ENCODE measurements at places on chromosomes 5 and 9.

- DNase-seq = no peak
Measured at GRCh38 chr5:107435061-107435460, 235.7 kb downstream of the EFNA5 start.

- DNase-seq = no peak
Measured at GRCh38 chr9:2126331-2126803, 111.2 kb downstream of the SMARCA2 start.

- DNase-seq = no peak
Measured at GRCh38 chr5:125883223-125883622, 540.0 kb upstream of the GRAMD2B start.

GRCh38 chr5:94385767-94386166, 232.6 kb downstream of the KIAA0825 start:
- DNase-seq = no peak

DNA sequence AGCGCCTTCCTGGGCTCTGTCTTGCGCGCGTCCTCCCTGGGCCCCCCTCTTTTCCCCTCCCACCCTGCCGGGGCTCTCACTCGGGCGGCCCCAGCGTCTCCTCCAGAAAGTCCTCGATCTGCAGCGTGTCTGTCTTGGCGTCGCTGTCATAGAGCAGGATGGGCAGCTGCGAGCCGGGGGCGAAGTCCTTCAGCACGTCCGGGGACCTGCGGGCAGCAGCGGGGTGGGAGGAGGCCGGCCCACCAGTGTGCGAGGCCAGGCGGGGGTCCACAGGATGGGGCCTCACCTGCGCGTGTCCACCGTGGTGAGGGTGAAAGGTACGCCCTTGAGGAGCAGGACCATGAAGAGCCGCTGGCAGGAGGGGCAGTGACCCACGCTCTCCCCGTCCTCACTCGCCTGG, 1.0 kb downstream of the CLIC3 start:
- no peak for DNase-seq

- DNase-seq = no peak
Measured at GRCh38 chr5:122705851-122706250, 69.0 kb upstream of the SNX2 start.

GRCh38 chr5:158414333-158414762, 555.4 kb upstream of the CLINT1 start:
- no peak for DNase-seq

GRCh38 chr5:124516567-124516966, 229.9 kb downstream of the ZNF608 start:
- no peak for DNase-seq

Data from stimulated activated CD4-positive, alpha-beta T cell treated with anti-CD3 and anti-CD28 coated beads, TNF-alpha, amount 100 ng/mL, for 24 hours (primary cell).